ENCODE measurements at places on chromosomes 7 and 10. TPM values are rescaled to one million over a fixed set of nuclear protein-coding genes. Genes with fewer than 3 reads are reported as not detected.

DNA sequence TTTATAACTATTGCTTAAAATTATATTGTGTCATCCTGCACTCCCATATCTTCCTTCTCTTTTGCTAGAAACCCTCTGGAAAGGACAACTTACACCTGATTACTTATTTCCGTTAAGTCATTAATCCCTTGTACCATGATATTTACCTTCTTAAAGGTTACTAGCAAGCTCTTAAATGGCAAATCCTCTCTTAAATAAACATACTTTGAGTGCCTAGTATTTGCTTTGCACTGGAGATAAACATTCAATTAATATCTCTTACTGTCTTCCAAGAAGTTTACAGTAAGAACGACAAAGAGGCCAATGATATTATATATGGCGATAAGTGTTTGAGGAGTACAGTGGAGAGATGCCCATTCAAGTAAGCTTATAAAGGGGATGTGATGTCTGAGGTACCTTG, 278.3 kb downstream of the HGF start:
- H3K27ac ChIP-seq: no peak overlapping the region
- DNase-seq: no peak
- no peak overlapping the region for H3K4me3 ChIP-seq
- H3K27me3 ChIP-seq: no peaks in the 10 kb centered on the region

GRCh38 chr10:30974355-30974754, 57.3 kb downstream of the ZNF438 start:
- no peak overlapping the region for H3K27ac ChIP-seq
- H3K4me1 ChIP-seq: no peaks in the 10 kb centered on the region
- H3K4me3 ChIP-seq: no peak overlapping the region
- DNase-seq: no peak
- H3K36me3 ChIP-seq: peaks cover 2% of the 10 kb centered on the region

GRCh38 chr10:124655191-124656112, 88.7 kb downstream of the FAM53B start:
- H3K27me3 ChIP-seq: no peaks in the 10 kb centered on the region
- peaks cover 73% of the 10 kb centered on the region for H3K4me1 ChIP-seq
- H3K36me3 ChIP-seq: peaks cover 2% of the 10 kb centered on the region
- DNase-seq: no peak
- H3K4me3 ChIP-seq: no peak overlapping the region

GSTO2 gene
- total RNA-seq: 6.8 TPM

GRCh38 chr7:67875558-67875957, 878.9 kb downstream of the TYW1 start:
- no peaks in the 10 kb centered on the region for H3K27me3 ChIP-seq
- H3K27ac ChIP-seq: no peak overlapping the region
- H3K36me3 ChIP-seq: peaks cover 4% of the 10 kb centered on the region
- H3K4me3 ChIP-seq: no peak overlapping the region
- no peaks in the 10 kb centered on the region for H3K4me1 ChIP-seq
- no peak for DNase-seq

DNA sequence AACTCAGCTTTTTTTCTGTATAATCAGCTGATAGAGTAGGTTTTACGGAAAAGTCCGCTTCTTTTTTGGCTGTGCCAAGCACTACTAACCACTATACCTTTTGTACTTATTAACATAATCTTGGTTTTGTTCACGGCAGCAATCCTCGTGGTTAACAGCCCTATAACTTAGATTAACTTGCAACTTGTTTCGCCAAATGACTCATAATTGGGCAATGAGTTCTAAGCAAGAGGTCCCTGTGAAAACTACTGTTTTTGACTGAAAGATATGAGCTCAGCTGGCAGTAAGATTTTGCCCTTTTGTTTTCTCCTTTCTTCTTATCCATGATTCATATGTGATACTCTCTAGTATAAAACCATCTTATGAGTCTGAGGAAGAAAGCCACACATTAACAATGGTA, 345.0 kb upstream of the PCDH15 start:
- DNase-seq: no peak
- no peak overlapping the region for H3K4me3 ChIP-seq
- no peaks in the 10 kb centered on the region for H3K27me3 ChIP-seq
- H3K36me3 ChIP-seq: no peaks in the 10 kb centered on the region

GRCh38 chr7:37323966-37324365, 124.7 kb downstream of the ELMO1 start:
- H3K4me1 ChIP-seq: peaks cover 30% of the 10 kb centered on the region
- no peak overlapping the region for H3K27ac ChIP-seq
- H3K36me3 ChIP-seq: peaks cover 12% of the 10 kb centered on the region
- no peak for DNase-seq

GRCh38 chr7:43905956-43906330, 453 bp downstream of the URGCP start:
- peak; percentile 20 for DNase-seq
- H3K36me3 ChIP-seq: peaks cover 1% of the 10 kb centered on the region
- H3K4me3 ChIP-seq: peak overlapping the region; percentile 95
- no peaks in the 10 kb centered on the region for H3K27me3 ChIP-seq

DNA sequence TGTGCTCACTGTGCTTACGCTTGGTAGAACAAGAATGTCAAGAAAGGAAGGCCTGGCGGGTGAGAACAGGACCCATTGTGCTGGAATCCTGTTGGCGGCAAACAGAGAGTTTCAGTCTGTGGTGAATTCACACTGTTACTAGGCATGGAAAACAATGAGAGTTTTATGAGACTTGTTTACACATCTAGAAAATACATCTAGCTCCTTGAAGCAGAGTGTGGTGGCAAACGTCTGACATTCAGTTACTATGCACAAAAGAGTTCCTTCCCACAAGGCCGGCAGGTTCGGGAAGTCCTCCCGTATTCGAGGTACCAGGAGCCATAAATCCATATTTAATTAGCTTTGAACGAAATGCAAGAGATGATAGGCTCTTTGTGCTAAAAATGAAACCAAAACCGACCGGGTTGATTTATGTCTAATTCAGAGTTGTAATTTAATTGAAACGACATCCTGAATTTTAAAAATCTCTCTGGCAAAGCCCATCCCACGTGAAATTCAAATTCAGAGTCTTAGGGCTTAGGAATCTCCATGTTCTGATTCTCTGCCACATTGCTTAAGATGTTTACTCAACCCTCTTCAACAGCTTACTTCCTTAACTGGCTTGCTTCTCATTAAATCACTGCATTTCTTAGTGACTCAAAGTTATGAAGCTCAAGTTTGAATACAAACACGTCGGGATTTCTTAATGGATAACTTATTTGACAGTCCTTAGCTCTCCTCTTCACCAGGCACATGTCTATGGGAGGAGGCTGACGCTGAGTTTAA, 299.9 kb upstream of the PITRM1 start:
- no peaks in the 10 kb centered on the region for H3K36me3 ChIP-seq
- peaks cover 23% of the 10 kb centered on the region for H3K27me3 ChIP-seq
- H3K4me3 ChIP-seq: peak overlapping the region; percentile 51
- peaks cover 40% of the 10 kb centered on the region for H3K4me1 ChIP-seq
- DNase-seq: no peak
- H3K27ac ChIP-seq: peak overlapping the region; percentile 50

DNA sequence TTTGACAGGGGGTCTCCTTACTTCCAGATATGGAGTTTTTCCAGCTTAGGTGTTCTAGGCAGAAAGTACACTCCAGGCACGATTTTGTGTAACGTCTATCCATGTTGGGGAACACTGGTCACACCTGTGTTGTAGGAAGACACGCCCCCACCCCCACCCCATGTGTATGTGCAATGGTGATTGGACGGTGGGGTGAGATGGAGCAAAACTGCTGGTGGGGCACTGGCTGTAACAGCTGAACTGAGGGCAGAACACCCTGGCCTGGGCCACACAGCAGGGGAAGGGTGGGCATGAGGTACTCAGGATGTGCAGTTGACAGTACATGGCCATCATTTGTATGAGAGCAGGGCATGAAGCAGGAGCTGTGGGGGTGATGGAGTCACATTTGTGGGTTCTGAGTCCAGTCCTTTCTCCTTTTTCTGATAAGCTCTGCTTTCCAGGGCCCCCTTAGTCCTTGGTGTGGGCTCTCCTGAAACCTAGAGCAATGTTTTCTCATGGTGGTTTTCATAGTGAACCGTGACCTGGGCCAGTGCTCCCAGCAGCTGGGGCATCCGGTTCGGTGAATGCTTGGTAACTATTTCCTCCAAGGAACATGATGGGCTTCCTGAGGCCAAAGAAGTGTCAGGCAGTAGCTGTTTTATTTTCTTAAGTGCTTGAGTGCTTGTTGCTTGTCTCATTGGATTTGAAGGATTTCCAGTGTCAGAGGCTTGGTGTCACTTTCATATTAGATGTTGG, 63.4 kb upstream of the AQP1 start:
- no peak overlapping the region for H3K4me3 ChIP-seq
- no peak for DNase-seq
- H3K27ac ChIP-seq: no peak overlapping the region
- H3K36me3 ChIP-seq: no peaks in the 10 kb centered on the region
- H3K27me3 ChIP-seq: no peaks in the 10 kb centered on the region
